Dorsolateral prefrontal cortex (tissue), 122 donors: ENCODE measurements at places on chromosomes 5 and 9.

- no peak for DNase-seq
Measured at GRCh38 chr5:83552275-83552674, 80.7 kb downstream of the VCAN start.

GRCh38 chr5:108688485-108688884, 59.2 kb upstream of the FER start:
- no peak for DNase-seq

DNA sequence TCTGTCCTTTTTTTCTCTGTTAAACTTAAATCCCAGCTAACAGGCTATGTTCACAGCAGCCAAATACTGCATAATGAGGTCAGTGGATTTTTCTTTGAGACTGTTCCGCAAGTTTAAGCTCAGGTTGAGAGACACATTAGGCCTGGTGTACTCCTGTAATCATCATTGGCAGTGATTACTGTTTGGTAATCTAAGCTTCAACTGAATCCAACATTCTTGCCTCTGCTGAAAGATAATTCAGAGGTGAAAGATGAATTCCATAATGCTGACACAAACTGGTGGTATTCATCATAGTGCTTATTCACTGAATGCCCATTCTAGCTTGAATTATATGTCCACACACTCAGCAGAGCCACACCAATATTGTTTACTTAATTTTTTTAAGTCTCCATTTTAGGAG, 108.5 kb downstream of the NFIB start:
- DNase-seq = no peak

DNA sequence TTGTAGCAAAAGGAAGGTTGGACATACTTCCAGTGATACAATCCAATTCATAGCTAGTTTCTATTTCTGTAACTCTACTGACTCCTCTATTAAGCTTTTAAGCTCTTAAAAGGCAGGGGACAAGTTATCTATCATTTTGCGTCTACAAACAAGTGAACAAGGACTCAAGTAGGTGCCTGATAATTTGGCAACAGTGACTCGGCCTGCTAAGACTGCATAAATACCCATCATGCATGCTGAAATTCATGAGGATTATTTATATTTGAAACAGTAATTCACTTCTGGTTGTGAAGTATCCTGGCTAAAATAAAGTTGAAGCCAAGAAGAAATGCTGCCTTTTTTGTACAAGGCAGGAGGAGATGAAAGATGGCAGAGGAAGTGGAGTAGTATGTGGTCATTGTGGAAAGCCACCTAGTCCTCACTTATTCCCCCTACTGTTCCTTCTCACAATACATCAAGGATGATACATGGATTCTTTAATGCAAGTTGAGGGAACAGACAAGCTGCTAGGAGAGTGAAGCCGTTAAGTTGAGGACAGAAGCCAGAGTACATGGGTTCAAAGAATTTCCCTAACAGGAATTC, 74.0 kb downstream of the MRPS27 start:
- DNase-seq = no peak

- DNase-seq = no peak
Measured at GRCh38 chr5:135871268-135871915, 24.2 kb downstream of the IL9 start.

- no peak for DNase-seq
Measured at GRCh38 chr5:175250426-175250825, 193.6 kb downstream of the DRD1 start.

- no peak for DNase-seq
Measured at GRCh38 chr9:105053209-105053652, 125.3 kb upstream of the ABCA1 start.

- DNase-seq = no peak
Measured at GRCh38 chr9:134341306-134341705, 15.1 kb downstream of the RXRA start.

DNA sequence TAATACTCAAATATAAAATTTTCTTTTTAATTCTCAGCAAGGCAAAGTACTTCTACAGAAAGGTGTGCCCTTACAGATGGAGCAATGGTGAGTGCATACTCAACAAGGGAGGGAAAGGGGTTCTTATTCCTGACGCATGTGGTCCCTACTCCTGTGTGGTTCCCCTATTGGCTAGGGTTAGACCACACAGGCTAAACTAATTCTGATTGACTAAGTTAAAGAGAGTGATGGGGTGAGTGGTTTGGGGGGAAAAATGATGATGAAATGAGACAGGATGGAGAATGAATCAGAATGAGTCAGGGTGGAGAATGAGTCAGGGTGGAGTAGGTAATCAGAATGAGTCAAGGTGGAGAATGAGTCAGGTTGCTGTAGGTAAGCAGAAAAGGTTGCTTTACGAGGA, 22.9 kb upstream of the HMGCS1 start:
- DNase-seq = no peak

DNA sequence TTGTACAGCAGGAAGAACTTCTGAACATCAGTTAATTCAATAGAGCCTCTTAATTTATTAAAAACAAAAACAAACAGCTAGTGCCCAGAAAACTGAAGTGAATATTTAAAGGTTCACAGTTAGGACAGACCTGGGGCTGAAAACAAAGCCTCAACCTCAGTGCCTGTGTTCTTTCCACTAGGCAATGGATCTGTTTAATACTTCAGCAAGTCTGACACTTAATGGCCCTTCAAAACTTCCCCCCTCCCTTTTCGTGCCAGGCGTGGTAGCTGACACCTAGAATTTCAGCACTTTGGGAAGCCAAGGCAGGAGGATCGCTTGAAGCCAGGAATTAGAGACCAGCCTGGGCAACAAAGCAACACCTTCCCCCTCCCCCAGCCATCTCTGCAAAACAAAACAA, 54.5 kb upstream of the IFNK start:
- no peak for DNase-seq

GRCh38 chr9:81776834-81777233, 87.5 kb upstream of the TLE1 start:
- DNase-seq = no peak

DNA sequence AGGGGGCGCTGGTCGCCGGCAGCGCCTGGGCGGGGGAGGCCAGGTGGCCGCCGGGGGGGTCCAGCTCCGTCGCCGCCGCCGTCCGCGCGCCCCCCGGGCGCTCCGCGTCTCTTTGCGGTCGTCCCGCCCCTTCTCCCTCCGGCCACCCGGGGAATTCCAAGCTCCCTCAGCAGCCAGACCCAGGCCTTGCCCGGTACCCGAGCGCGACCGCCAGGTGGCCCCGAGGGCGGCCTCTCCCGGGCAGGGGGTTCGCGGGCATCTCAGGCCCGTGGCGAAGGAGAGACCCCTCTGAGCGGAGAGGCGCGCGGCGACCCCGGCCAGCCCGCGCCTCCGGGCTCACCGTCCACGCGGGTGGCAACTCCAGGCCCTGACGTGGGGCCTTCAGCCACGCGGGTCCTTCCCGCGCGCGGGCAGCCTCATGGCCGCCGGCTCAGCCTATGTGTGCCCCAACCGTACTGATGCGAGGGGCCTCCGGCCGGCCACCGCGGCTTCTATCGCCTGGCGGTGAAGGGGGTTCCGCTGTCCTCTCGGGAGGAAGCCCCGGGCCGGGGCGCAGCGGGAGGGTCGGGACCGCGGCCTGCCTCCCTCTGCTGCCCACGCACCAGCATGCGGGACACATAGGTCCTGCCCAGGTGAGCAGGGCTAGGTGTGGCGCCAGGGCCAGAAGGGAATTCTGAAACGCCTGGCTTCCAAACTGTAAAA, 529 bp upstream of the NRARP start:
- no peak for DNase-seq

DNA sequence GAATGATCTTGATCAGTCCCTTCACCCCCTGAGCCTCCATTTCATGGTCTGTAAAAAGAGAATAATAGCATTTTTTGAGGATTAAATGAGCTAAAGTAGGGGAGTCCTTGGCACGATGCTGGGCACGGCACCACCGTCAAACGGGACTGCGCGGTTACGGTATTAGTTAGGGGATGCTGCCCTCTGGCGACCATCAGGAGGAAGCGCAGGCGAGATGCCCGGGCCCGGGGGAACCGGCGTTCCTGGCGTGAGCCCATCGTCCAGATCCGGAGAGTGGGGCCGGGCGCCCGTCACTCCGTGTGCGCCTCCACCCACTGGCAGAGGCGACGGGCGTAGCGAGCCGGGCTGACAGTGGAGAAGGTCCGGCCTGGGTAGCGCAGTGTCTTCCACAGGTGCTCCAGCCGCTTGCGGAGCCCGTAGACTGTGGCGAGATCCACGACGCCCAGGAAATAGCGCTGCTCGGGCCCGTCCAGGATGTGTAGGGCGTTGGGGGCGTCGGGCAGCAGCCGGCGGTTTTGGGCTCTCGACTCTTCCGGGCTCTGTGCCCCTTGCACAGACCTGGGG, 4.8 kb upstream of the ST6GALNAC4 start:
- DNase-seq = peak; percentile 65

- no peak for DNase-seq
Measured at GRCh38 chr5:167105941-167106340, 1185.5 kb upstream of the WWC1 start.

DNA sequence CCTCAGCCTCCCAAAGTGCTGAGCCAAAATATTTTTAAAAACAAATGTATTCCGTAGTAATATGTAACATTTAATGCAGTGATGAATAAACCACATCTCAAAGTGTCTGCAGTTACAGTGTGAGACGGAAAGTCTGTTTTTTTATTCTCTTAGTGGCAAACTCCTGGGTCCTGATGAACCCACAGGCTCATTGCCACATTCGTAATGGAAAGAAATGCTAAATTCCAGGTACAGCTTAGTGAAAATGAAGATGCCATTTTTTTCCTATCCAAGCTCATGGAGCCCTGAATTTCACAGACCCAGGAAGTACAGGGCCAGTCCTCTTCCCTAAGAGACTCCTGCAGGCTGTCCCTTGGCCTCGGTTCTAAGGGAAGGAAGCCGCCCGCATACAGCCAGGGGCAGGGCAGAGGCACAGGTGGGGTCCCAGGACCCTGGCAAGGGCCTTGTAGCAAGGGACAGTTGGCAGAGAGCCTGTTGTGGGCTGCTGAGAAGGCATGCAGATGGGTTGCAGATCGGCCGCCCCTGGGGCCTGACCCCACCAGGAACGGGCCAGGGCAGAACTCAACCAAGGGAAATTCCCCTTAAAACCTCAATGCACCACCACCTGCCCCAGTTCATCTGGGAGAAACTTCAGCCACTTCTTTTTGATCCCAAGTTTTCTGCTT, 36.2 kb downstream of the IPPK start:
- no peak for DNase-seq

DNA sequence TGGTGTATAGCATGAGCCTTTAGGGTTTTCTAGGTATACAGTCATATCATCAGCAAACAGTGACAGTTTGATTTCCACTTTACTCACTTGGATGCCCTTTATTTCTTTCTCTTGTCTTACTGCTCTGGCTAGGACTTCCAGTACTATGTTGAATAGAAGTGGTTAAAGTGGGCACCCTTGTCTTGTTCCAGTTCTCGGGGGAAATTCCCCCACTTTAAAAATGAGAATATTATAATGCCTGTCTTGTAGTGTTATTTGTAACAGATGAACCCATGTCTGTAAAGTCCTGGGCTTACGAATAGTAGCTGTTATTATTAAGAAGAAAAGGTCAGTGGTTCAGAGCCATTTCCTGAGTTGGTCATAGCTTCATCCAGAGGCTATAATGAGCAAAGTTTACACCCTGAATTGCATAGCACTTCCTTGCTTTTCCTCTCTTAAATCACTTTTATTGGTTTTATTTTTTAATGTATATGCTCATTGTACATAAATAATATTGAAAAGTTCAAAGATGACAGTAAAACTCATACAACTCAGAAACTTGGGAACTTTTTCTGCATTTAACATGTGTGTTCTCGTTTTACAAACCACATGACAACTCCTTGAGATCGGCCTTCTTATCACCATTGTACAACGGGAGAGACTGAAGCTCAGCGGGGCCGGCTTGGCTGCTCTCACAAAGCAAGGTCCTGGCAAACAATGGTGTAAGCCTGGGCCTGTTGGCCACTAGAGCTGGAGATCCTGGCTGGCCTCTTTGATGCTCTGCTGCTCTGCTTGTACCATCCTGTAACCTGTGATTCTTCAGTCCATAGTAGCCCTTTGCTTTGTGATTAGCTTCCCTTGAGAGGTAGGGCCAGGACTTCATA, 85.2 kb downstream of the CYFIP2 start:
- DNase-seq = peak; percentile 35

DNA sequence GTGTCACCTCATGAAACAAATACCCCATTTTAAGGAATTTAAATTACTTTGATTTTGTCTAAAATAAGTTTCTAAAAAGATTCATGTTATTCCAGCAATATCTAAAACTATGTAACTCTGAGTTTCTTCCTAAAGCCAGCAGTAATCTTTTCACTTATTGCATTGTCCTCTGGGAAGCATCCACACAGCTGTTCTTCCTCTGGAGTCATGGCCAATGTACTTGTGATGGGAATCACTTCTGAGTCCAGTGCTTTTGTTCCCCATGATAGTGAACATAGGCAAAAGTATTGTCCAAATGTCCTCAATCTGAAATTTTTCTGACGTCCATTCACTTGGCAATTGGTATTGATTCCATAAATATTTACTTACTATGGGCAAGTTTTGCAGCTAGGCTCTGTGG, 125.0 kb downstream of the STARD4 start:
- DNase-seq = no peak

- DNase-seq = no peak
Measured at GRCh38 chr5:171702135-171702770, 83.4 kb upstream of the SMIM23 start.

DNA sequence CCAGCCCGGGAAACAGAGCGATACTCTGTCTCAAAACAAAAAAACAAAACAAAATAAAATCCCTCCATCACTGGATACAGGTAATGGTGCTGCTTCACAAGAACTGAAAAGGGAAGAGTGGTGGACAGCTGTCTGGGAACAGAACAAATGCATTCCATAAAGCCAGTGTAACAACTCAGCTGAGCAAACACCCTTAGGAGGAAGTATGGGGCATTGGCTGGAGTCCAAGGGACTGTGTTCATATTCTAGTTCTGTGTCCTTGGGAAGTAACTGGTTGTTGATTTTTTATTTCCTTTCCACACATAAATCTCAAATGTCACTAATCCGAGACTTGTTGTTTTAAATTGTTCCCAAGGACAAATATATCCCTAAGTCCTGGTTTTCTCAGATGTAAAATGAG, 38.3 kb downstream of the HTR1A start:
- DNase-seq = no peak

DNA sequence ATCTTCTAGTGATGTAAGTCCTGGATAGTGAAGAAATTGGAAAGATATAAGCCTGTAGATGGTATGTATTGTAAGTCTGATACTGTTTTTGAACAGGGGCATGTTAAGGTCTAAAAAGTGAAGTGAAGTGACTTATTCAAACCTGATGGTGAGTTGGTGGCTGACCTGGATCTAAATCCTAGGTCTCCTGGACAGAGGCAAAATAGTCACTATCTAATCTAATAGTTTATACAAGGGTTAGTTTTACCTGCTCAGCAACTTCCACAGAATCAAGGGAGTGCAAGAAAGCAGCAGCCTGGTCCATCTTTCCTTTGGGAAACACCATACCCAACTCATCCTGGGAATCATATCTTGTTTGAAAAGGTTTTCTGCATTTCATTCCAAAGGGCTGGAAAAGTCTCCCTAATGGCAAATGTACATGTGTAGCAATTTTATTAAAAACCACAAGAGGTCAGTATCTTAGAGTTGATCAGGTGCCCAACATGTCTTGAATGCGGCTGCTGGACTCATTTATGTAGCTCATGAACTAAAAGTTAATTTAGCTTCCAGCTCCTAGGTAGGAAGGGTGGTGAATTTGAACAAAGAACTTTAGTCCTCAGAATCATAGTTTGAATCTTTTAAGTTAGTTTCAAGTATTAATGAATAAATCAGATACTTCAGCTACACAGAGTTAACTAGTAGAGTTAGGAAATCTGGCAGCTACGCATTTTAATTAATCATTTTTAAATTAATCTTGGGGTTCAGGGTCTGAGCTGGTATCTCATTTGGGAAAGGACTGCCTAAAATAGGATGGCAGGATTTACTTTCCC, 26.0 kb downstream of the SKP2 start:
- no peak for DNase-seq
